ENCODE measurements at places on chromosomes 3 and 15.

GRCh38 chr3:24763393-24763792 is 268.7 kb upstream of the THRB start:
- no peak for DNase-seq

- no peak for DNase-seq
Measured at GRCh38 chr3:106255870-106256248, 387.0 kb upstream of the CBLB start.

- DNase-seq, result no peak
Measured at GRCh38 chr15:77440378-77440999, 19.8 kb downstream of the HMG20A start.

DNA sequence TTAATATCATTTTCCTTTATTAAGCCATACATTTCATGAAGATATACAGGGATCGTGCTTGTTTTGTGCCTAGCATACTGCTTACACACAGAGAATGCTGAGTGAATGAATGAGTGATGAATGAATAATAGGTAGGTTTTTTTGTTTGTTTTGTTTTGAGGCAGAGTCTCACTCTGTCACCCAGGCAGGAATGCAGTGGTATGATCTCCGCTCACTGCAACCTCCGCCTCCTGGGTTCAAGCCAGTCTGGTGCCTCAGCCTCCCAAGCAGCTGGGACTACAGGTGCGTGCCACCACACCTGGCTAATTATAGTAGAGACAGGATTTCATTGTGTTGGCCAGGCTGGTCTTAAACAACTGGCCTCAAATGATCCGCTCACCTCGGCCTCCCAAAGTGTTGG is 400.0 kb downstream of the ROBO1 start:
- no peak for DNase-seq

DNA sequence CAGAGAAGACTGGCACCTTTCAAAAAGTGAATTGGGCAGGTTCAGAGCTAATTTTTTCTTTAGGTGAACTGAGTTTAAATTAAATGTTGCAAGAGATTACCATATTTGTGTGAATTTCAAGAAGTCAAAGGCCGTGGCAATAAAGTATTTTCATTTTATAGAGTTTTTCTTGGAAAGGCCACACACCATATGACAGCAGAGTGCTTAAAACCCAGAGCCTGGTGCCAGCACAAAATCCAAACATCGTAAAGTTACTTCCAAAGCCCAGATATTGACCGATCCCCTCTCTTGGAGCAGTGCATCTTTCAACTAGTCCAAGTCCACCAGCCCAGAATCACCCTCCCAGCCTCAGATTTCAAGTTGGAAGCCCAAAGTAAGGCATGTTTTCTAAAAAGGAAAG is 164.5 kb downstream of the VGLL4 start:
- DNase-seq, result no peak

DNA sequence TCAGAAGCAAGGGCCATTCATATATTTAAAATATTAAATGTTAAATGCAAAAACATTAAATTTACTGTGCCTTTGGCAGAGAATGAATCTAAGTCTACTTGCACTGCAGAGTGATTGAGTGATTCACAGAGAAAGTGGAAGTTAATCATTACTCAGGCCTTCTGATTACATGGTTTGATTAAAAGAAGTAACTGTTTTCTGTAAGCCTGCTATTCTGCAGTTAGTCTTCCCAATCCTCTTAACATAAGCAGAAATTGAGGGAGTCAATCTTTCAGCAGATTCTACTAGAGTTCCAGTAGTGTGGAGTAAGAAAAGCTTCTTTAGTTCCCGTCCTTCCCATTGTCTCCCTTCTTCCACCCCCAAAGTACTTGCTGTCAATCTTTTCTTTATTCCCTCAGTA is 1.5 kb downstream of the NLGN1 start:
- no peak for DNase-seq

DNA sequence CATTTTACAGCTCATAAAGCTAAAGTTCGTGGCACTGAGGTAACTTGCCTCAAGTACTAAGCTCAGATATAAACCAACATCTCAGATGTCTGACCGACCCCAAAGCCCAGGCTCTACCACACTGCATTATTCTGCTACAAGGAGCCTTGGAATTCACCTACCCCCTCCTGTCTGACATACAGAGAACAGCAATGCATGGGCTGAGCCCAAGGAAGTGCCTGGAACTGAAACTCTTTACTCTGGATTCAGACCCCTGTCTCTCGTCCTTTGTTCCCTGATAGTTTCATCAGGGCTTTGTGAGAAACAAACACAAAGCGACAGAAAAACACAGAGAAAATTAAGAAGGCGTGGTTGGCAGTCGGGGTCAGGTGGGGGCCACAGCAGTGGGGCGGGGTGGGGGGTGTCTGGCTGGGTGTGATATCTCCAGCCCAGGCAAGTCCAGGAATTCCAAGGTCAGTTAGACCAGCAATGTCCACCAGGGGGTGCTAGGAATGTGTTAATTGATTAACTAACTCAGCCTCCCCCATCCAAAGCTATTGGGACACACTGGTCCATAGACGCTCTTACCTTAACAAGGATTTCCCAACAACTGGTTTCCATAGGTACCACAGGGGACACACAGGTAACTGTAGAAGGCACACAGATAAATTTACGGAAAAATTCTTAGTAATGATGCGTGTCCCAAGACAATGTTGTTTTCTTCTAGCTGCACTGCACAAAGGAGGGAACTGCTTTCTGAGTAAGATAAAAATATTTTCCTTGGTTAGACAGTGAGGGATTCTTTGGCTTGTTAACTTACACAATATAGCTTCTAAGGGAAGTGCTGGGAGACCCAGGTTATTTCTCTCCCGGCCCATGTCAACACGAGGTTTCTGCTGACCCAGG is 18.8 kb upstream of the SSUH2 start:
- DNase-seq, result peak; percentile 18

GRCh38 chr3:128494367-128494650 is 1.3 kb upstream of the GATA2 start:
- no peak for DNase-seq

DNA sequence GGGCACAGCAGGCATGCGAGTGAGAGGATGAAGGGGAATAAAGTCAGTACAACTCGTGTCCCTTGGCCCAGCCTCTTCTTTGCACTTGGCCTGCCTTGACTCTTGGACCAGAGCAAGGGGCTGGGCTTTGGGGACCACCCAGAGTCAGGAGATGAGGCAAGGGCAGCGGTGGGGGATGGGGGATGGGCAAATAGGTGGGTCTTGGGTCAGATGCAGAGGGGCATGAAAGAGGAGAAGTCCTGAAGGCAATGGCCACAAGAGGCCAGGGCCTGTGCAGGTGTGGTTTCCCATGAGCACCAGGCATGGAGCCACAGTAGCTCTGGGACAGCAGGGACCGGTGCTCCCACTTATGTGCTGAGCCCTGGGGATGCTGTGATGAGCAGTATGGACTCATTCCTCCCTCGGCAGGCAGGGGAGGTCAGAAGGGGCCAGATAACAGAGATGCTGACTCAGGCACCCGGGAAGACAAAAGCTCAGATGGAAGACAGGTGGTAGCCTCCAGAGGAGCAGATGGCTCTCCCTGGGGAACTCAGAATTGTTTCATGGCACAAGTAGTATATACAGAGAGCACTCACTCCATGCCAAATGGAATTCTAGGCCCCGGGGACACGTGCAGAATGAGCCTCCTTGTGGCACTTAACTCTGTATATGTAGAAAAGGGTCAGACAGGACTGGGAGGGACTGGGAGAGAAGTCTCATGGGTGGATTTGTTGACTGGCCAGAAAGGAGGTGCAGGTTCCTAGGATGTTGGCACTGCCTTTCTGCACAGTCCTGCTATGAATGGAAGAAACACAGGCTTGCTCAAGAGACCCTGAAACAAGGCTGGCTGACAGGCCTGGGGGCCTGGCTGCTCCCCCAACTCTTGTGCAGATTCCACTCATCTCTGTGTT is 14.3 kb downstream of the ZBTB47 start:
- no peak for DNase-seq

DNA sequence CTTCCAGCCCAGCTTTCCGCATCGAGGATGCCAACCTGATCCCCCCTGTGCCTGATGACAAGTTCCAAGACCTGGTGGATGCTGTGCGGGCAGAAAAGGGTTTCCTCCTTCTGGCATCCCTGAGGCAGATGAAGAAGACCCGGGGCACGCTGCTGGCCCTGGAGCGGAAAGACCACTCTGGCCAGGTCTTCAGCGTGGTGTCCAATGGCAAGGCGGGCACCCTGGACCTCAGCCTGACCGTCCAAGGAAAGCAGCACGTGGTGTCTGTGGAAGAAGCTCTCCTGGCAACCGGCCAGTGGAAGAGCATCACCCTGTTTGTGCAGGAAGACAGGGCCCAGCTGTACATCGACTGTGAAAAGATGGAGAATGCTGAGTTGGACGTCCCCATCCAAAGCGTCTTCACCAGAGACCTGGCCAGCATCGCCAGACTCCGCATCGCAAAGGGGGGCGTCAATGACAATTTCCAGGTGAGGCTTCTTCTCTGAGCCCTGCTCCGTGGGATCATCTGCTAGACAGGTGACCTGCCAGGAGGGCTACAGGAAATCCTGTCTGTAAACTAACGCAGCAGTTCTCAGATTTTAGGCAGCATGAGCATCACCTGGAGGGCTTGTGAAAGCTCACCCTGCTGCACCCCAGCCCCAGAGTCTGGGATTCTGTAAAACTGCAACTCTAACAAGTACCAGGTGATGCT is 1.6 kb downstream of the THBS1 start:
- DNase-seq, result no peak

- DNase-seq, result no peak
Measured at GRCh38 chr3:158742871-158743663, 10.8 kb upstream of the RARRES1 start.

- no peak for DNase-seq
Measured at GRCh38 chr3:173103469-173103868, 37.6 kb downstream of the SPATA16 start.

- DNase-seq, result no peak
Measured at GRCh38 chr3:49775538-49775937, 10.8 kb downstream of the IP6K1 start.

- DNase-seq, result peak; percentile 61
Measured at GRCh38 chr15:74616366-74616939, 817 bp downstream of the CLK3 start.

DNA sequence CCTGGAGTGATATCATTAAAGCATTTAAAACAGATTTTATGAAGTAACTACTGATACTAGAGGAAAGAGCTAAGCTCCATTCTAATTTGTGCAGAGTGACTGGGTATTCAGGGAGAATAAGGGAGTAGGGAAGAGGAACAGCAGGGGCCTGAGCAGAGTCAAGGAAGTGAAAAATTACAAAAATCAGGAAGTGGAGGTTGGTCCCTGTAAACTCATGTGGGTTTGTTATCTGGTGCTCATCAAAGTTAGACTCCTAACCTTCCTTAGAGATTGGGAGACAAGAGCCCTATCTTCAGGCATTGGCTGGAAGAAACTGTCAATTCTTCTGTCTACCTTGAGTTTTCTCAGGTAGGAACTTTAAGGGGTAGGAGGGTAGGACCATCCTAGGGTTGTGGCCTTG is 82.5 kb downstream of the NEK11 start:
- no peak for DNase-seq

DNA sequence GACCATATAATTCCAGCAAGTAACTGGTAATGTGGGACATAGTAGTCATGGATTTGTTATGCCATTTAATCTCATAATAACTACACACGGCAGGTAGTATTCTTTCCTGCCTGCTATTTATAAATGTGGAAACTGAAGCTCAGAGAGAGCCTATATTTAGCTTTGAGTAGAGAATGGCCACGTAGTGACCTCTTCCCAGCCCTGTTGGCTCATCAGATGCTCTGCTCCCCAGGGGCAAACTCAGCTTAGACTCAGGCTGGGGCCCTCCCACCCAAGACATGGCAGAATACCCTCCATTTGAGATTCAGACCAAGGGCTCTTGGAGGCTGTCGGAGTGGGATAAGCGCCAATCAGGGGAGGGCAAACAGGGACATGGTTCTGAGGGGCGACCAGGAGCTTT is 17.3 kb upstream of the HDAC11 start:
- no peak for DNase-seq

GRCh38 chr3:549636-550035 is 353.1 kb downstream of the CHL1 start:
- DNase-seq, result no peak

DNA sequence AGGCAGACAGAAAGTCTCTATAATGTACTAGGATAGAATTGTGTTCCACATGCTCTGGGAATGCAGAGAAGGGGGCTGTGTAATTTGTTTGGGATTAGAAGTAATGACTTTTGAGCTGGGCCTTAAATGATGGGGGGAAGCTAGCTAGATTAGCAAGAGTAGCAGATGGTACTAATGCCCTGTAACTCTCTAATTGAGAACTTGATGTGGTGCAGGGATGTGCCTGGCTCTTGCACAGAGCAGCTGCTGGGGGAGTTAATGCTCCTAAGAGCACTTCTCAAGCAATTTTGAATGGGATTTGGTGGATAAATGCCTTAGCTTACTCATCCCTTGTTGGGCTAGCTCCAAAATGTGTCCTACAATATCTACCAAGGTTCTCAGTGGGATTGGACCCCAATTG is 12.4 kb upstream of the SYN2 start:
- DNase-seq, result no peak

- no peak for DNase-seq
Measured at GRCh38 chr3:99503350-99503749, 135.0 kb upstream of the COL8A1 start.

GRCh38 chr3:155876037-155876436 is 5.6 kb downstream of the GMPS start:
- no peak for DNase-seq

GRCh38 chr15:63104727-63105126 is 16.9 kb upstream of the LACTB start:
- no peak for DNase-seq

DNA sequence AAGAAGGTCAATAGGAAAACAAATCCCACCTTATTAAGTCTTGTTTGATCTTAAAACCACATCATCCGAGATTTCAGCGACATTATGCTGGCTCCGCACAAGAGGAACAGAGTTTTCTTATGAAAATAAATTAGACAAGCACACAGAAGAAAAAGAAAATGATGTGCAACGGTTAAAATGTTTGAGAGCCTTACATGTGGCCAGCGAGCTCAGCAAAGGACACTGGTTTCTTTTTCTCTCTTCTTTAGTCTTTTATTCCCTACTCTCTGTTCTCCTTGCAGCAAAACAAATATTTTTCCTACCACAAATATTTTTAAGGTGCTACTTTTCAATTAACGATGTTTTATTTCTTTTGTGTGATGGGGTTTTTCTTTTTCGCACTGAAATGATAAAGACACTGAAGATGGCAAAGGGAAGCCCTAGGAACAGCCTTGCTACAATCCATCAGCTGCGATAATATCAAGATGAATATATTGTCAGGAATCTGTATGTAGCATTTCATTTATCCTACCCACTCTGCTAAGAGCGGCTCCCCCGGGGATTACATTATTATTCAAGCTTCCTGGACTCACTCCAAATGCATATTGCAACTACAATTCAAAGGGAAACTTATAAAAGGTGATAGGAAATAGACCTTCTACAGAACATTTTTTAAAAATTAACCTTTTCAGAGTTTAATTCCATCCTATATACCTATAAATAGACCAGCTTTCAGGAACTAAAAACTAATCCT is 72.9 kb downstream of the ANXA2 start:
- DNase-seq, result no peak

GRCh38 chr15:98384328-98385029 is 263.9 kb upstream of the IGF1R start:
- no peak for DNase-seq

- no peak for DNase-seq
Measured at GRCh38 chr3:150779402-150779858, 16.5 kb upstream of the SIAH2 start.

Measured in CD4-positive, alpha-beta T cell treated with Interleukin-4 for 4 hours (primary cell).